Sigmoid colon (tissue), 7 donors: ENCODE measurements at places on chromosomes 3 and 15. TPM values are rescaled to one million over a fixed set of nuclear protein-coding genes. Genes with fewer than 3 reads are reported as not detected.

DNA sequence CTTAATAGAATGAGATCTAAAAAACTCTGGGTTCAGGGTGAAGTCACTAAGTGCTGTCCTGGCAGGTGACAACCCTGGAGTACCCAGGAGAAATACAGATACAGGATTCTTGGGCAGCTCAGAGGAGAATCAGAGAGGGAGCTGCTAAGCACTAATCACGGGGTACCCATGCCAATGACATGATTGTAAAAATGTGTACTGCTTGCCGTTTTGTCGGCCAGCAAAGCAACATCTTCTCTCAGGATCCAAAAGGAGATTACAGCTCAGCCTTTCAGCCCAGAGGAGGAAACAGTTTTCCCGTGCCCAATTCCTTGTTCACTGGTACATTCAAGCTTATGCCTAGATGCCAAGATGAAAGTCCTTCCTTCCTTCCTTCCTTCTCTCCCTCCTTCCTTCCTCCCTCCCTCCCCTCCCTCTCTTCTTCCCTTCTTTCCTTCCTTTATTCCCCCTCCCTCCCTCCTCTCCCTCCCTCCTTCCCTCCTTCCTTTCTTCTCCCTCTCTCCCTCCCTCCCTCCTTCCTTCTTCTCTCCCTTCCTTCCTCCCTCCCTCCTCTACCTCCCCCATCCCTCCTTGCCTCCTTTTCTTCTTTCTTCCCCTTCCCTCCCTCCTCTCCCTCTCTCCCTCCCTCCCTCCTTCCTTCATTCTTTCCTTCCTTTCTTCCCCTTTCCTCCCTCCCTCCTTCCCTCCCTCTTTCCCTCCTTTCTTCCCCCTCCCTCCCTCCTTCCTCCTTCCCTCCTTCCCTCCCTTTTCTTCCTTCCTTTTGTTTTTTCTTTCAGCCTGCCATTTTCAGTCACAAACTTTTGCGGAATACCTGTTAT is 4.1 kb upstream of the MINAR1 start:
- no peak for DNase-seq

The ACP3 gene
- 1.5 TPM for total RNA-seq

The TIGIT gene
- total RNA-seq: not detected

- DNase-seq: no peak
Observed at GRCh38 chr3:183637106-183637486, 1.7 kb downstream of the KLHL24 start.

GRCh38 chr3:109188741-109189140 is 52.2 kb downstream of the C3orf85 start:
- DNase-seq: no peak
